ENCODE measurements at places on chromosomes 3 and 15. TPM values are rescaled to one million over a fixed set of nuclear protein-coding genes. Genes with fewer than 3 reads are reported as not detected.
A peak's percentile ranks its signal among the peaks of the same experiment; 100 is the strongest.

DNA sequence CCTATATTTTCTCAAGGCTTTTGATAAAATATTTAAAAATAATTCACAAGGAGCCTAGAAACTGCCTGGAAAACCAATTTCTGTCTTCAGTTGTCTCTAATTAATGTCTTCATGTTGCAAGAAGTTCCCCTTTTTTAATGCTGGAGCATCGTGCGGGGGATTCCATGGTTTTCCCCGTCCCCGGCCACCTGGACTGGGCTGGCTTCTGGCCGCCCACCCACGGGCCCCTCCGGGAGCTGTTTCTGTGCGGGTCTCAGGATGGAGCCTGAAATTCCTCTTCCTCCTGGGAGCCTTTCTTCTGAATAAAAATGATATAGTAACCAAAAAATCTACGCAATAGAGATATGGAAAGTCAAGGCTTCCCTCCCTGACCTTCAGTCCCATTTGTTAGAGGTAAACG is 8.1 kb upstream of the LRRK1 start:
- H3K27ac ChIP-seq: no peak overlapping the region
- H3K4me1 ChIP-seq: peaks cover 3% of the 10 kb centered on the region
- DNase-seq: no peak
- no peaks in the 10 kb centered on the region for H3K36me3 ChIP-seq
- no peak overlapping the region for H3K4me3 ChIP-seq

CCDC174 gene
- 22.1 TPM for total RNA-seq

GRCh38 chr3:113898892-113899291 is 48.9 kb upstream of the ZDHHC23 start:
- H3K27me3 ChIP-seq: no peaks in the 10 kb centered on the region
- H3K36me3 ChIP-seq: no peaks in the 10 kb centered on the region
- no peak for DNase-seq
- peaks cover 6% of the 10 kb centered on the region for H3K4me1 ChIP-seq
- no peak overlapping the region for H3K27ac ChIP-seq

- no peak overlapping the region for H3K27ac ChIP-seq
- peaks cover 14% of the 10 kb centered on the region for H3K4me1 ChIP-seq
- no peak overlapping the region for H3K4me3 ChIP-seq
Measured at GRCh38 chr15:84791763-84792162, 25.4 kb upstream of the ALPK3 start.

- H3K4me3 ChIP-seq: no peak overlapping the region
- H3K4me1 ChIP-seq: peaks cover 12% of the 10 kb centered on the region
- H3K27ac ChIP-seq: no peak overlapping the region
- DNase-seq: no peak
Measured at GRCh38 chr3:12393894-12394293, 90.4 kb upstream of the TSEN2 start.

DNA sequence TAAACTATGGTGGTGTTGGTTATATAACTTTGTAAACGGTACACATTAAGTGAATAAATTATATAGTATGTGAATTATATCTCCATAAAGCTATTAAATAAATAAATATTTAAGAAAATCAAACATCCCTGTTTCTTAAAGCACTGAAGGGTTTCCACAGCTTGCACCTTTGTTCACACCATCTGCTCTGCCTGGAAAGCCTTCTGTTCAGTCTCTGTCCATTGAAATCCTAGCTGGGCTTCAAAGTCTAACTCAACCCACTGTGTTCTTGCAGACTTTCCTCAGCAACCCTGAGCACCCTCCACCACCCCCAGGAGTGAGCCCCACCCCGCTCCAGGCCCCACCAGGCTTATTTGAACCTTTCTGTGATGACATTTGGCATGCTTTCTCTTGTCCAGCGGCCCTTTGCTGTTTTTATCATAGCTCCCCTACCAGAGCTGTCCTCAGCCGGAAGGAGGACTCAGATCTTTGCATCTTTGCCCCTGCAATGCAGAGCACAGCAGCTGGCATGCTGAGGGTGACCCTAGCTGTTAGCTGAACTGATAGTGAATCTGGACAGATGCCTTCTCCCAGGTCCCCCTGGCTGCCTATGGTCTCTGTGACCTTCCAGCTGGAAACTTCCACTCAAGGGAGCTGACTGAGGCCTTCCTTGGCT is 105.2 kb downstream of the DAPK2 start:
- H3K27me3 ChIP-seq: no peaks in the 10 kb centered on the region
- no peak overlapping the region for H3K4me3 ChIP-seq
- H3K4me1 ChIP-seq: peaks cover 50% of the 10 kb centered on the region

EFHB gene
- total RNA-seq: 0.90 TPM

GRCh38 chr3:80307844-80308243 is 540.0 kb upstream of the ROBO1 start:
- H3K27me3 ChIP-seq: no peaks in the 10 kb centered on the region
- no peak for DNase-seq
- no peak overlapping the region for H3K27ac ChIP-seq
- H3K36me3 ChIP-seq: no peaks in the 10 kb centered on the region

DNA sequence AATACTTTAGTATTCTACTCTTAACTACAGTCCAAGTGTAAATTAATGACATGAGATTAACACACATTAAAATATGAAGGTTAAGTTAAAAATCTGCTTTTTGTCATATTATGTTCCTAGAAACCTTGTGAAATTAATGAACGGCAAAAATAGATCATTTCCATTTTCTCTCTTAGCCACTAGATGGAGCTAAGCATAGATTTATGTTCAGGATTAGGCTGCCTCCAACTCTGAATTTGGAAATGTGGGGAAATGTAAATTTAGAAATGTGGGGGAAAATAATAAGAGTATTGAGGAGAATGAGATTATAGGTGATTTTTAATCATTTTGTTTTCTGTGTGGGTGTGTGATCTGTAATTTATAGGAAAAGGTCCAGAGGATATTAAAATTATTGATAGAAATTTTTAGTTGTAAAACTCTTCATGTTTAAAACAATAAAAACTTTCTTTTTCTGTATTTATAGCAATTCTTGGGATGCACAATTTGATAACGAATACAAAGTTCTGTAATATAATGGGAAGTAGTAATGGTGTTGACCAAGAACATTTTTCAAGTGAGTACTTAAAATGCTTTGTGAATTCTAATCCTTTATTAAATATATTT is 59.2 kb downstream of the TMOD3 start:
- H3K4me3 ChIP-seq: no peak overlapping the region
- DNase-seq: no peak

CCDC13 gene
- 0.87 TPM for total RNA-seq

DNA sequence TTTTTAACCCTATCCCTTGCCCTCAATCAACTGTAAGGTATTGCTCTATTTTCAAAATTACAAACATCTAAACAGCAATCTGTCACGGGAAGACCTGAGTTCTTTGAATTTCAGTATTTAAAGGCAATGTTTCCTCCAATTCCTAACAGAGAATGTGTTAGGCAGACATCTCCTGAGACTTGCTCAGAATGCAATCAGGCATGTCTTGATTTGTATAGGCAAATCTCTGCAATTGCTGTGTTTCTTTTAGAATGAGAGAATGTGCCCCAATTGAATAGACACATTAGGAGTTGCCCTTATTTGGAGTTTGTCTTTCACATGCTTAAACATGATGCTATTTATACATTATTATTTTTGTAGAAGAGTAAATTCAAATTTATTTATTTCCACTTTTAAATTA is 205.6 kb downstream of the CADM2 start:
- H3K27ac ChIP-seq: no peak overlapping the region
- H3K4me1 ChIP-seq: no peaks in the 10 kb centered on the region
- no peaks in the 10 kb centered on the region for H3K27me3 ChIP-seq
- no peaks in the 10 kb centered on the region for H3K36me3 ChIP-seq

DNA sequence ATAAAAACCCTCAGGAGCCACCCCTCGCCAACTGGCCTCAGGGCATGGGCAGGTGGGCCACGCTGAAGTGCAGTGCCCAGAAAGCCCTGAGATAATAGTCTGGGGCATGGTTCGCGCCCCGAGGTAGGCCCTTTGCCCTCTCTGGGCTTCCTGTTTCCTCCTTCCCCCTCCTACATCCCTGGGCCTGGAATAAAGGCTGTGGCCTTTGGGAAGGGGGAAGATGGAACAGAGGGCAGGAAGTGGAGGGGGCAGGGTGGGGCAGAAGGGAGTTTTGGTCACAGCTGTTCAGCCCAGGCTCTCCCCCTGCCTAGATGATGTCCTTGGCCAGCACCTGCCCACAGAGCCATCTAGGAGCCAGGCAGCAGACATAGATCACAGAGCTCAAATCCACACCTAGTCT is 11.3 kb downstream of the CSRNP1 start:
- H3K27me3 ChIP-seq: no peaks in the 10 kb centered on the region
- DNase-seq: no peak
- peak overlapping the region; percentile 52 for H3K27ac ChIP-seq
- H3K4me1 ChIP-seq: peaks cover 52% of the 10 kb centered on the region
- H3K36me3 ChIP-seq: peaks cover 60% of the 10 kb centered on the region

- no peak overlapping the region for H3K4me3 ChIP-seq
- H3K27ac ChIP-seq: no peak overlapping the region
- H3K27me3 ChIP-seq: peaks cover 9% of the 10 kb centered on the region
- no peak for DNase-seq
- no peaks in the 10 kb centered on the region for H3K4me1 ChIP-seq
- no peaks in the 10 kb centered on the region for H3K36me3 ChIP-seq
Measured at GRCh38 chr3:133781570-133781969, 24.0 kb upstream of the SRPRB start.

DNAH12 gene
- total RNA-seq: 0.52 TPM

LAMB2 gene
- 489 TPM for total RNA-seq

GRCh38 chr3:167113035-167113830 is 266.9 kb downstream of the ZBBX start:
- H3K36me3 ChIP-seq: no peaks in the 10 kb centered on the region
- no peaks in the 10 kb centered on the region for H3K27me3 ChIP-seq
- H3K4me3 ChIP-seq: no peak overlapping the region
- DNase-seq: no peak
- no peaks in the 10 kb centered on the region for H3K4me1 ChIP-seq

CALML4 gene
- total RNA-seq: 4.5 TPM

DNA sequence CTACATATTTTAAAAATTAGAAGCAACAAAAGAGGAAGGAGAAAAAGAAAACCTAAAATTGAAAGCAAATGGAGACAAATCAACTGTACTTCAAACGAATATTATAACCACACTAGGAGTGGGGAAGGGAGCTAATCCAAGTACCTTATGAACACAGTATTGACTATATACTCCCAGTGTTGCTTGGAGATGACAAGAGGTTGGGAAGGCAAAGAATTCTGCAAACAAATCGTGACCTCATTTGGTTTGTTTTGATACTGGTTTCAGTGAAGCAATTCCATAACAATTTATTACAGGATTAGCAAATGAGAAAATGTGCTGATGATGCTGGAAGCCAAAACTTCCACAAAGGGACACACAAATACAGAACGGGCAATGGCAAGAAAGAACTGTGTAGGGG is 268.1 kb downstream of the ULK4 start:
- no peak for DNase-seq
- no peaks in the 10 kb centered on the region for H3K36me3 ChIP-seq
- no peak overlapping the region for H3K4me3 ChIP-seq
- H3K4me1 ChIP-seq: peaks cover 2% of the 10 kb centered on the region
- no peaks in the 10 kb centered on the region for H3K27me3 ChIP-seq
